Activated CD4-positive, CD25-positive, alpha-beta regulatory T cell treated with anti-CD3 and anti-CD28 coated beads, Interleukin-2, amount 50 U/mL, for 16 hours (primary cell): ENCODE measurements at places on chromosomes 1 and 21.
A peak's percentile ranks its signal among the peaks of the same experiment; 100 is the strongest.

GRCh38 chr21:40660461-40660860, 186.5 kb downstream of the DSCAM start:
- DNase-seq, result no peak

DNA sequence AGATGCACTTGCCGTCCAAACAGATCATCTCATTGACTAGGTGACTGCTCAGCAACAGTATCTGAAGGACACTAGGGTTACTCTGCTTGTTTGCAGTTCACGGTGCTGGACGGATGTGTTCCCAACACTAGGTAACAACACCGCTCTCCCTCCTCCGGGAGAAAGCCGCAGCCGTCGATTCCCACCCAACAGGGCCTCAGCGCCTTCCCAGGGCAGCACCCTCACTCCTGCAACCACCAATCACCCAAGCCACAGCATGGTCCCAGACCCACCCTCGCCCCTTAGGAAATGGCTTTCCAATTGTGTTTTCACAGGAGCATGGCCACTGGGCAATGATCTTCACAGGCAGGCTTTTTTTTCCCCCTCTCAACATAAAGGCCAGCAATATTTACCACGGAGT, 779 bp downstream of the TLR5 start:
- DNase-seq, result no peak

DNA sequence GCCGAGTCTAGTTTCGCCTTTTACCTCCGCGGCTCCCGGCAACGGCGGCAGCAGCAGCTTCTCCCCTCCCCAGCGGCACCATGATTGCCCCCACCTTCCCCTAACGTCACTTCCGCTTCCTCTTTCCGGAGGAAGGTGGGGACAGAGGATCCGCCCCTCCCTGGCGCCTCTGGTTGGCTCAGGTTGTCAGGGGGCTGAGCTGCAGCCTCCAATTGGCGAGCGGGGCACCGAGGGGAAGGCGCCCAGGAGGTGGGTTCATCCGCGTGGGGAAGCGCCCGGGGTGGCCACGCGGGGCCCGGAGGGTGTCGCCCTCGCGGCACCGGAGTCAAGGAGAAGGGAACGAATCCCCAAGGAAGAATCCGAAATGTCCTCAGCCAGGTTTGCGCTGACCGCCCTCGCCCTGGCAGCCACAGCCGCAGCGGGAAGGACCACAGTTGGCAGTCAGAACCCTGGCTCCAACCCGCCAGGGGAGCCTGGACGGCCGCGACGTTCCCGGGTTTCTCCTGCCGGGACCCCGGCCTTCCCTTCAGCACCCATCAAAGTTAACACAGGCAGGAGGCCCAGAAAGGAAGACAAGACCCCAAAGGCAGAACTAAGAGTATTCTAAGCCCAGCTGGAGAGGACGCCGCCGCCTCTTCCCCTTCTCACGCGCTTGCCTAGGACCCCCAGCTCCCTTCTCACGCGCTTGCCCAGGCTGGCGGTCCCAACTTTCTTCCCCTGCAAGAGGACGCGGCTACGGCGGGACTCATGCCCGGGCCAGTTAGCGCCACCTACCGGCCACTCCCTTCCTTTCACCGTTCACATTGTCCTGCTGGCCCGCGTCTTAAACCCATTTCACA, at the start of gene MTF1:
TSS of gene MTF1 (minus strand) at position 86 of the 839 bp plus-strand sequence. CDS start 1,934 bp downstream, outside the sequence.
- peak; percentile 96 for DNase-seq

GRCh38 chr1:204520834-204521709, 4.9 kb downstream of the MDM4 start:
- no peak for DNase-seq

DNA sequence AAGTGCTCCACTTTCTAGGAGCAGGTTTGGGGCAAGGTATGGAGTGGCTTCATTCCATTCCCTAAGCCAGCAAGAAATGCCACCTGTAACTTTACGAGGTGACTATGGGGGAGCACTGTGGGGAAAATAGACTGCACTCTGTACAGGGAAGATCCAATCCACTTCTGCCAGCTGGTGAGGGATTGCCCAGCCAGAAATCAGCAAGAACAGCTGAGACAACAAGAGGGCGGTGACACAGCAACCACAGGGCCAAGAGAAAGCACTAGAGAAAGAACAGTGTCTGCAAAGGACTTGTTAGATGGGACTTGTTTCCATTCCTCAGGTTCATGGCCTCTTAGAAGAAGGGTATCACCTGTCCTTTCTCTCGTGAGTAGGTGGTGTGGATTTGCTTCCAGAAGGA, 19.6 kb downstream of the CAPN8 start:
- no peak for DNase-seq

- DNase-seq, result no peak
Measured at GRCh38 chr1:226541631-226542622, 6.6 kb upstream of the STUM start.

DNA sequence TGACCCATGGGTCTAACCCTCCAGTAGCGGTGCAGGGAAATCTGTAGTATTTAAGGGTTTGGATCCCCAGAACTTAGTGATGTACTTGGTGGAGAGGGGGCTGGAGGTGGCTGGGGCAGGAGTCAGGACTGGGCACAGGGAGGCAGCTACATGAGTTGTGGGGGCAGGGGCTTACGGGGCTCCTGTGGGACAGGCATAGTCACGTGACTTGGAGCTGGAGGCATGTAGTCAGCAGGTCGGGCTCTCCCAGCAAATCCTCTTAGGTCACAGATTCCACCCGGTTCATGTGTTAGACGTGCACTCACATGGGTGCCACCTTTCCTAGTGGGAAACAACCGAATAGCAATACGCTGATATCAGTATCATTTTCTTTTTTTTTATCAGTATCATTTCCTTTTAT, 112.1 kb downstream of the PCP4 start:
- no peak for DNase-seq

DNA sequence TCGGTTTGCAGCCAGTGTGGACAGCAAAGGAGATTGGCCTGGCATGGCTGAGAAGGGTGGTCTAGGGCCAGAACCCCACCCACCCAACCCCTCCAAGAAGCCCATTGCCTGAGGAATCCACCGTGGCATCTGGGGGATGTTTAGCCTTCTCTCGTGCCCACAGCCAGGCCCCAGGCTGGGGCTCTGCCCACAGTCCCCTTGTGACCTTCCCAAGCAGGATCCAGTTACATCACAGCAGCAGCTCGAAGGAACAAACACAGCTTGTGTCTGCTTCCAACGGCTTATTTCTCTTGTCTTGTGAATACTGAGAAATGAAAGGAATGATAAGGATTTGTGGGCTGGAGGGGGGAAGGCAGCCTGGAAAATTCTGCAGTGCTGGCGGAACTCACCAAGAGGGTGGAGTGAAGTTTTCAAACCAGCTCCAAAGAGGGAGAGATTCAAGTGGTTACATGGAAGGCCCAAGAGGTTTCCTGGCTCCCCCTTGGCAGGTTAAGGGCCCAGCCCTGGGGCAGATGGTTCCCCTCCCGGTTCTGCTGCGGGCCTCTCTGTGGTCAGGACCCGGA, 61.6 kb downstream of the DHRS3 start:
- DNase-seq, result no peak

GRCh38 chr1:168220470-168220871, 5.3 kb upstream of the SFT2D2 start:
- DNase-seq, result no peak

DNA sequence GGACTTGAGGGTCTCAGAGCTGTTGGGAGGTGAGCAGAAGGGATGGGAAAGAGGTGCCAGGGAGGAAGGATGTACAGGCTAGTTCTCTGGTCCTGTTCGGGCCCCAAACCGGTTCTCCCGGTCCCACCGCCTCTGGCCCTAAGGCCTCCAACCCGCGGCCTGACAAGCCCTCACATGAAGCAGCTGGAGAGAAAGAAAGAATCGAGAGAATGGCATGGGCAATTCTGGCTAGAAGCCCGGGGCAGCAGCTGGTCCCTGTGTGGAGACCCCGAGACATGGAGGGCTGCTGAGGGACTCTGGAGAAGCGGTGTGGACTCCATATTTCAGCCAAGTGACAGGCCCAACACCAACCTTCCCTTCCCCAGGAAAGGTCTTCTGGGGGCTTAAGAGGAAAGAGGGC, 730 bp downstream of the CDC42SE1 start:
- DNase-seq, result no peak

- no peak for DNase-seq
Measured at GRCh38 chr1:148264374-148265276, 112.5 kb upstream of the NBPF11 start.

DNA sequence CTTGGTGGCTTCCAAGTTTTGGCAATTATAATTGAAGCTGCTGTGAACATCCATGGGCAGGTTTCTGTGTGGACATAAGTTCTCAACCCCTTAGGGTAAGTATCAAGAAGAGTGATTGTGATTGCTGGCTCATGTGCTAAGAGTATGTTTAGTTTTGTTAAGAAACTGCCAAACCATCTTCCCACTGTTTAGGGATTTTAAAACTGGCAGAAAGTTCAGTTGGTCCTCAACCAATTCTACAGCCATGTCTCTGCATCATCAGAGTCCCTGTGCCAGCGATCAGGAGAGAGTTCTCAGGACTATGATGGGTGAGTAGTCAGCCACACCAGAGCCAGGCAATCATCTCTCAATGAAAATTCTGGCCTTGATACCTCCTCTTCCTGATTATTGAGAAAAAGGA, 193.8 kb downstream of the ZC3H11B start:
- no peak for DNase-seq

DNA sequence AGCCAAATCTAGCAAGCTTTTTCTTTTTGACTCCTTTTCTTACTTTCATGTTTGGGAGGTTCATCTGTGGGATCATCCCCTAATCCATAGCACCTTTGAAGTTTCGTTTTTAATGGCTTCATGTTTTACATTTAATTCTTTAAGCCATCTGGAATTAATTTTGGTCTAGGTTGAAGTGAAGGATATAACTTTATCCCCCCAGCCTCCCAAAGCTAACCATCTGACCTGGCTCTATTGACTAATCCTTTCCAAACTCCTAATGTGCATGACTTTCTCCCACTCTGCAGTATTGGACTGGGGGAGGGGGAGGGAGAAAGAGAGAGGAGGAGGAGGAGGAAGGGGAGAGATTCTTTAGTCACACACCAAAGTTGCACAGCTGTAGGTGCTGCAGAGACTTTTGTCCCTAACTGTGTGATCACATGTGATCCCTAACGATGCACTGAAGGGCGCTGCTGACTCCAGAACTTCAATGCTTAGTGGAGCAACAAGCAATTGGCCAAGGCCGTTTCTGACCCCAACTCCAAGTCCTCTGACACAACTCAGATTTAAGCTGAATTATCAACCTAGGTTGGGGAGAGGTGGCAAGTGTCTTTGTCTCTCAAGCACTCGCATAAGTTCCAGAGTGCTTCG, 191.6 kb downstream of the HUNK start:
- no peak for DNase-seq

GRCh38 chr1:36818771-36819170, 215.5 kb downstream of the GRIK3 start:
- no peak for DNase-seq

- DNase-seq, result no peak
Measured at GRCh38 chr1:159088050-159088449, 11.5 kb upstream of the AIM2 start.

- DNase-seq, result no peak
Measured at GRCh38 chr21:30146558-30147282, 19.9 kb downstream of the CLDN17 start.

DNA sequence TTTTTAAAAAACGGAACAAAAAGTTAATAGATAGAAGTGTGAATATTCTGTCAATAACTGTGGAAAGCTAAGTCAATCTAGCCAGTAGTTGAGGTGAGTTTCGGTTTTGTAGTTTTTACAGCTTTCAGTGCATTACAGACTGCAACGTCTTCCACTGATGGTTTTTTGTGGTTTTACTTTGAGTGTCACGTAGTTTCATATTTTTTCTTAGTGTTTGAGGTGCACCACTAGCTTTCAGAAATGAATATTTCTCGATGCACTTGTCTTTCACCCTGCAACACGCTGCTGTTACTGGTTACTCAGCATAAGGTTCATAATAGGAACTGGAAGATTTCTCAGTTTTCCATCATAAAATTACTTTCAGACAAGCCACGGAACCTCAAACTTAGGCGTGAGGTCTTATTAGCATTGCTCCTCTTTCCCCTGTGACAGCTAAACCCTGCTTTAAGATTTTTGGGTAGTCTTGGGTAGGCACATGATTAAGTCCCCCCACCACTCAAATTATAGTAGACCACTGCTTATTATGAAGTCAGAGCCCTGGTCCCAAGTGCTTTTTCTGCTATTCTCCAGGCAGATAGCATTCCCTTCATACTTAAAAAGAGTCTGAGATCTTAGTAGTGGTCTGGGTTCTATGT, 1412.7 kb downstream of the KCNT2 start:
- DNase-seq, result no peak

DNA sequence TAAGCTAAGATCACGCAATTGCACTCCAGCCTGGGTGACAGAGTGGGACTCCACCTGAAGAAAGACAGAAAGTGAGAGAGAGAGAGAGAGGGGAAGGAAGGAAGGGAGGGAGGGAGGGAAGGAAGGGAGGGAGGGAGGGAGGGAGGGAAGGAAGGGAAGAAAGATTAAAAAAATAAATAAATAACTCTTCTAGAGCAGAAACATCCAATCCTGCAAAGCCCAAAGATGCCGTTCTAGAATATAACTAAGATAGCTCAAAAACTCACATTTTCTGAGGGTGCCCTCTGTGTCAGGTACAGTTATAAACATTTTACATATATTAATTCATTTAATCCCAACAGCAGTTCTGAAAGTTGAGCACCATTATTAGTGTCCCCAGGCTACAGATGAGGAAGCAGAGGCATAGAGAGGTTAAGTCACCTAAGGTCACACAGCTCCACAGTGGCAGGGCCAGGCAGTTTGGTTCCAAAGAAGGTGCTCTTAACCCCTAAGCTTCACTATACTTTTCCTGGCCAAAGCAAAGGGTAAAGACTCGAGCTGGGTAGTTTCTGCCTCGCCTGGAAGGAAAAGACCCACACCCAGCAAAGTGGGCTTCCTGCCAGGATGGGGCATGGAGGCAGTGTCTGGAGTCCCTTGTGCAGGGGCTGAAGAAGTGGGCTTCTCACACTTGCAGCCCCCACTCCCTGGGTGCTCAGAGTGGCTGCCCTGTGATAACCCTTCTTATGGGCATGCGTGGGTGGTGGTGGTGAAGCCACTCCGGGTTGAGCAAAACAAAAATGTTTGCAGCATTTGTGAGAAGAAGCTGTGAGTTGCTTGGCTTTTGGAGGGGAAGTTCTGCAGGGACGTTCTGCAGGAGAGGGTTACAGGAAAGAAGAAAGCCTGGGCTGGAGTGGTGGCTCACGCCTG, 7.9 kb upstream of the PIK3CD start:
- no peak for DNase-seq

GRCh38 chr1:63005812-63006211, 221.9 kb downstream of the ATG4C start:
- no peak for DNase-seq

GRCh38 chr1:245807306-245807705, 652.5 kb downstream of the KIF26B start:
- no peak for DNase-seq
